ENCODE measurements at places on chromosomes 7 and 10.

GRCh38 chr10:132684164-132684891 lies 101.6 kb downstream of the NKX6-2 start:
- DNase-seq, result no peak

DNA sequence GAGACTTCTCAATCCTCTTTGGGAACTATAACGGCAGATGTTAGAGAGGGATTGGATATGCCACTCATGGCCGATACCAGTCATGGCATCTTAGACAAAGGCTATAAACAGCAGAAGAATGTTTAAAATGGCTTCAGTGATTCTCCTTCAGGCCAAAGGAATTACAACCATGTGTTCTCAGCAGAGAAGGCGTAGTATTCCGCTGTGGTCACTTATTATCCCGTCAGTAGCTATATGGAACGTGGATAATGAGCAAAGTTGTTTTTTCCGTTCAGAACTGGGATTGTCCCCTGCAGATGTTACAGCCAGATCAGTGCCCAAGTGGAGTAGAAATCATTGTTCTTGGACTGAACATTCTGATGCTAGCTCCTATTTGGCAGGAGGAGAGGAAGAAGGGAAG lies 43.1 kb downstream of the TEX36 start:
- no peak for DNase-seq

- DNase-seq, result no peak
Observed at GRCh38 chr10:4074545-4075407, 289.8 kb upstream of the KLF6 start.

DNA sequence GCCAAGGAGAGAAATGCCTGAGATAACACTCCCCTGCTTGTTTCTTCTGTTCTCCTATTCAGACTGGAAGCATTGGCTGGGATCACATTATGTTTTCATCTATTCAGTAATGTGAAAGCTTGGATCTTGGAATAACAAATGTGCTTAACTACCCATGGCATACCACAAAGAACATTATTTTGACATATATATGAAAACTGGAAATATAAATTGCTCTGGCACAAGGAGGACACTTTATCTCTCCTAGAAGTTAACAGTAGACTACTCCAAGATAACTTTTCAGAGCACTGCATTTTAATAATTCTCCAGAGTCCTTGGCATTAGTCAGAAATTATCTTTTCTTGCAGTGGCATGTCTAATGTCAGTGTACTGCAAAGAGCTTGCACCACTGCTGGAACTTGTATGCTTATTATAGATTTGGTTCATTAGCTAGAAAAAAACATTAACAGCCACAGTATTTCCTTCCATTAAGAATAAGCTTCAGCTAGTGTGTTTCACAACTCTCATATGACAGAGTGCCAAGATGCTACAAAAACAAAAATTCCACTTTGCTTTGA lies 169.3 kb upstream of the LRRN3 start:
- DNase-seq, result no peak

DNA sequence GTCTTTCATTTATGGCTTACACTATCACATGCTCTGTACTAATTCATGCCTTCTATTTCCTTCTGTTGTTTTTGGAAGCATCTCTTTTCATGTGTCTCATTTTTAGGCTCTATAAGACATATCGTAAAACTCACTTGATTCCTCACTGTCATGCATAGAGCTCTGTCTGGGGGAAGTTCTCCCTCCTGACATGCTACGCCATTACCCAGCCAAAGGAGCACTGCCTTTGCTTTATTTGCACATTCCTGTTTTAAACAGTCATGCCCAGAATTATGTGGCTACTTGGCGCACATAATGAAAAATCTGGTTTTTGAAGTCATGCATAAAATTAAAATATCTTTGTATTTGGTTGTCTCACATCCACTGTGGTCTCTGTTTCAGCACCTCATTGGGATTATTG lies 17.6 kb upstream of the AKR1C3 start:
- no peak for DNase-seq

DNA sequence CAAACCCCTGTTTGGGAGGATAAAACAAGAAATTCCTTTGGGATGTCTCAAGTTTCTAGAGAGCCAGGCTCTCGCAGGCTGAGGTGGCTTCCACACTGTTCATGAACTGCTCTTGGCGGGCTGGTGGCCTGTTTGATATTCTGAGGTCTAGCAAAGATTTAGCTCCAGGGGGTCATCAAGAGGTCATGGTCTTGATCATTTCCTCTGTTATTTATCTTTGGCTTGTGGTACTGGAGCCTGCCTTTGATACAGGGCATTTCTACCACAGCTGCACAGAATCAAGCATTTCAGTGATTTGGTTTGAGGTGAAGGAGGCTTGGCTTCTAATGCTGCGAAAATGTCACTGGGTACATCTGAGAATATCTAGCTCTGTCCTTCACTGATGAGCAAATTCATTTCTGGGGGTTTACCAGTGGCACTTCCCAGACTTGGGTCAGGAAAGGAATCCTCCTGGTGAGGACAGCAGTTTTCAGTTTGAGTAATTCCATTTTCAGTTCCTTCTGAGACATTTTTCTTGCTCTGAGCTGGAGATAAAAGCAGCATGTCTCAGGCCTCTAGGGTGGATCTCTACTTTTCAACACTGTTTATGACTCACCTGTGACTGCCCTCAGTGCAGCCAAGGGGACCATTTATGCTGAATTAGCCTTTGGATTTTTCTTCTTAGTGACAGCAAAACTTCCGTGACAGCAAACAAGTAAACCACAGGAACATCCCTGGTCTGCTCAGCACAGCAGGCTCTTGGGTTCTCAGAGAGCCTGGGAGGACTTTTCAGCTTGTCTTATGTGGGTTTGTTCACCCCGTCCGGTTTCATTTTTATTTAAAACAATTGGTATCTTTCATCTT lies 312.0 kb downstream of the RNLS start:
- DNase-seq, result no peak

DNA sequence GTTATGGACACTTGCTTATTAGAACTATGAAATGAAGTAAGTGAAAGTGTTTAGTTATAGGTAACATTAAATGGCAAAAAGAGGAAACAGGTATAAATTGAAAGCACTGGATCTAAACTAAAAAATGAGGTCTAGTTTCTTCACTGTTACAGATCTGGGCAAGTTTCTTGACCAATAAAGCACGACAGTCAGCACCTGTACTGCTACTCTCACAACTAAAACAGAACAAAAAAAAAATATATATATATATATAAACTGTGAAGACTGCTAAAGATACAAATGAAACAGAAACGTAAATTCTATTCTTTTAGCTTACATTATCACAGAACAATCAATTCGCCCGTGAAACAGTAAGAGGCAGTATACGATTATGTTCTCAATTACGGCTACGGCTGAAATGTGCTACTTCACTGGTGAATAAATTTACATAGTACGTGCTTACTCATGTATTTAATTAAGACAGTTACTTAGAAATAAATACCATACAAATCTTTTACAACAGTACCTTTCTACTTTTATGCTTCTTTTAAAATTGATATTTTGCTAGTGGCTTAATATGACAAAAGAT lies 4.2 kb downstream of the AHR start:
- no peak for DNase-seq

DNA sequence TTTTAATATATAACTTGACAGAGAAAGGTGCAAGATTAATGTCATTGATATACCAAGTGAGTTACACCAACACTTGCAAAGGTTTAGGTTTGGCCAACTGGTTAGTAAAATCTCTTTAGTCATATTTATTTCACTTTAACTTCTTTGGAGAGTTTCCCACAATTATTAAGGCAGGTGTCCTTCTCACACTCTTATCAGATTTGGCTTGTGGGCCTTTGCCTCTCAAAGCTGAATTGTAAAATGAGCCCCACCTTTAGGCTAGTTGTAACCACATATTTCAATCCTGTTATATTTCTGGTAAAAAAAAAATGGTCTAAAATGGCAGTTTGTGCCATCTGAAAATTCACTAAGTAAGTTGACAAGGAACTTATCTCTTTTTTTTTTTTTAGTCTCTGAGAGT lies 26.6 kb upstream of the FOXP2 start:
- DNase-seq, result no peak

DNA sequence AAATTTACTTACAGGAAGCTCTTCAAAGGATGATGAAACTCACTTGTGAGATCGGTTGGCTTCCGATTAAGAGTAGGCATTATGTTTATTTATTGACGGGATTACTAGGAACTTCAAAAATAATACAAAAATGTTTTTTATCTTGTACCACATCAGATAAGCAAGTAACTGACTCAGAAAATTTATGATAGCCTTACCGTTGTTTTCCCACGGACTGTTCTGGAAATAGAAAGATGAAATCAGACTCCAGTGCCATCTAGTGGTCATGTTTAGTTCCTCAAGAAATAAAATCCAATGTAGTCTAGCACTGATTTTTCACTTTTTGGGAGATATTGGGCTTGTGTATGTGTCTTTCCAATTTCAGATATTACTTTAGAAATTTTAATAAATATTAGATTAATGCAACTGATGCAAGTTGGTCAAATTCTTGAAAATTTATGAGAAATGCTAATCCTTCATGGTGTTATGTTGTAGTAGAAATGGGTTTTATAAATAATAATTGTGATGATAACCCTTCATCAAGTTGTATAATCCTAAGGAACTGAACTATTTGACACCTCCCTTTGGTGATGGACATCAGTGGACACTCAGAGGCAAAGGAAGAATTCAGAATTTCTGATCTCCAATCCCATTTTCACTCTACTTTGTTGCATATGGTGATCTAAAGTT lies 168.8 kb downstream of the TMEM26 start:
- DNase-seq, result peak; percentile 56

DNA sequence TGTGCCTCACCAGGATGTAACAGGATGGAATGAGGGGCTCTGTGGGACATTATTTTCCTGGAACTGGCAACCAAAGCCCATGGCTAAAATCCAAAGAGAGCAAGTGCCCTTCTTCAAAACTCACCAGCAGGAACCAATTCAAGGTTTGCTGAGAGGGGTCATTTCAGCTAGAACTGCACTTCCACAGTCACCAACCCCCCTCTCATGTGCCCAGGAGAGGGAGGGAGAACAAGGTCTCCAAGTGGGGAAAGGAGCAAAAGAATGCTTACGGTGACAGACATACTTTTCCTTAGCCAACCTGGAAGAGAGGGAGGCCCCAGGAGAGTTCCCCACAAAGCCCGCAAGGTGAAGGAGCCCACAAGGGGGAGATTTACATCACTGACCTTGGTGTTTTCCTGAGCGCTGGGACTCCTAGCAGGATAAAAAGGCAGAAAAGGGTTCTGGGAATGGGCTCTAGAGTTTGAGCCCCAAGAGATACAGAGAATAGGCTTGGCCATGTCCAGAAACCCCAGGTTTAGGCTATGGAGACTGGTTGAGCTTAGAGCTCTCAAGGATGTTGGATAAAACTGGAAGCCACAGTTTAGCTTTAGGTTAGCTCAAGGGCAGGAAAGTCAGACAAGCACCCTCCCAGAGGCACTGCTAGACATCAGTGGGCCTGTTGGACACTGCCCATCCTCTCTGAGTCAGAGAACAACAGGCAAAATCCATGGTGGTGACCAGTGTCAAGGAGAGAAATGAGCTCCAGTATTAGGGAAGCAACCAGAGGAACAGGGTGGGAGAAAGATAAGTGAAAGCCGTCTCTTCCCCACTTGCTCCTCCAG lies 63.9 kb upstream of the GHITM start:
- DNase-seq, result no peak

GRCh38 chr10:21363731-21364104 lies 161.8 kb downstream of the SKIDA1 start:
- DNase-seq, result no peak

GRCh38 chr7:72805526-72806494 lies 22.2 kb downstream of the TYW1B start:
- no peak for DNase-seq

Data from COR-L47 (cell line).